ENCODE measurements at places on chromosomes 11 and 22. TPM values are rescaled to one million over a fixed set of nuclear protein-coding genes. Genes with fewer than 3 reads are reported as not detected.

The SHANK2 gene
- total RNA-seq, result 4.5 TPM

DNA sequence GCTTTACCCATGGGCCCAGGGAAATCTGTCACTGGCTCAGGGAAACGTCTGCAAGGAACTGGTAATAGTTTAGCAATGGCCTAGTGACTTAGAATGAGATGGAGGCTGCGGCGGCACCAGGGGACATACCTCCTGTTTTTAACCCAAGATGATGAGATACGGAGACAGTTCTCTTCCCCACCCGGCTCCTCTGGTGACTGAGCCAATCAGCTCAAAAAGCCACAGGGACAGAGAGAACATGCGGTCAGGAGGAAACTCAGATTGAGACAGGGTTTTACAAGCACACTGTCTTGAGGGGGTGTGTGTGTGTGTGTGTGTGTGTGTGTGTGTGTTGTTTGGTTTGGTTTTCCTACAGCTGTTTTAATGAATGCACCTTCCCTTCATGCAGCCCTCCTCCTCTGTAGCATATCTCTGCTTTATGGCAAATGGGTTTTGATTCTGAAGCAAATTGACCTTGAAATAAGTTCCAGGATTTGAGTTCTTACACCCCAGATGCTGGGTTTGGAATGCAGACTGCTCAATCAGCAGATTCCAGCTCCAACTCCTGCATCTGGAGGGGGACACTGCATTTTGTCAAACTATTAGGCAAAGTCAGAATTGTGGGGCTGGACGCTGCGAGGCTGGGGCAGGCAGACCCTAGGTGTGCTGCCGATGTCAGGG is 246.2 kb downstream of the NTM start:
- DNase-seq, result no peak

GRCh38 chr11:15179167-15179566 is 64.4 kb downstream of the INSC start:
- no peak for DNase-seq

The OR51E1 gene
- 0.60 TPM for total RNA-seq
